Activated CD8-positive, alpha-beta T cell treated with anti-CD3 and anti-CD28 coated beads for 36 hours (primary cell): ENCODE measurements at places on chromosomes 7 and 10. TPM values are rescaled to one million over a fixed set of nuclear protein-coding genes. Genes with fewer than 3 reads are reported as not detected.

DNA sequence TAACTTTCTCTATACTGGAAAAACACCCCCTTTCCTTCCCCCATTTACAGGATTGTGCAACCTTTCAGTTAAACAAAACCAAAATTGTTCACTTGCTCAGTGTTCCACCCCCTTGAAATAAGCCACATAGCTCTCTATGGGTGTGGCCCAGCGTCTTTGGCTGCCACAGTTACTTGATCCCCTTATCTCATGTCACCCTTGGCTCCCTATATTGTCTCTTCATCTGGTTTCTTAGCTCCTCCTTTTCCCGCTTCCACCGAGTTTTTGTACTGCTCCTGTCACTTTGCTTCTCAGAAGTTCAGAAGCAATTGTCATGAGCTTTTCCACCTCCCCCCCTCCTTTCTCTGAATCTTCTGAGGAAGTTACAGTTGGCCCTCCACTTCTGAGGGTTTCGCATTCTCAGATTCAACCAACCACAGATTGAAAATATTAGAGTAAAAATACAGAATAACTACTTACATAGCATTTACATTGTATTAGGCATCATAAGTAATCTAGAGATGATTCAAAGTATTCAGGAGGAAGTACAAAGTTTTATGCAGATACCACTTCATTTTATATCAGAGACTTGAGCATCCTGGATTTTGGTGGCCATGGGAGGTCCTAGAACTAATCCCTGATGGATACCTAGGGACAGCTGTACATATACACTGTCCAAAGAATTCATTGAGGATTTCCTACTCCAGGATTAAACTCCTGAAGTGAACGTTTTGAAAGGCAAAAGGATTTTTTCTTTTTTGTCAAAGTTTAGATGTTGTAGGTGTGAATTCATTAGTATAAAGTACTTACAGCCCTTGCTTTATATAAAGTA is 60.4 kb downstream of the ADD3 start:
- DNase-seq: peak; percentile 72

- no peak for DNase-seq
Observed at GRCh38 chr7:29866490-29866930, 60.2 kb downstream of the WIPF3 start.

DNA sequence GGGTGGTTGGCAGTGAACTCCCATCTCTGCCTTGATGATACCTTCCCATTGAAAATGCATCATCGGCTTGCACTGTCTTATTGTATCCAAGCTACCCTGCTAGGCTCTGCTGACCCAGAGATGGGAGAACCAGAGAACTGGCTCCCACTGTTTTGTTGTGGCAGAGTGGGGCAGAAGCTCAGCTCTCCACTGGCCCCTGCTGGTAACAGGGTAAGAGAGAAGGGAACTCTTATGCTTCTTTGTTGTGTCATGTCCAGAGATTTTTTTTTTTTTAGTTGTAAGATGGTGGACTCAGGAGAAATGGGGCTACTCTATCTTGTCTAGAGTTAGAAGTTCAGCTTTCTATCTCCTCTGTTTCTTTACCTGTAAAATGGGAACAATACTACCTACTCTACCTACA is 100.5 kb upstream of the SDK1 start:
- peak; percentile 51 for DNase-seq

GRCh38 chr10:91137822-91138221 is 82.6 kb upstream of the PCGF5 start:
- no peak for DNase-seq

DNA sequence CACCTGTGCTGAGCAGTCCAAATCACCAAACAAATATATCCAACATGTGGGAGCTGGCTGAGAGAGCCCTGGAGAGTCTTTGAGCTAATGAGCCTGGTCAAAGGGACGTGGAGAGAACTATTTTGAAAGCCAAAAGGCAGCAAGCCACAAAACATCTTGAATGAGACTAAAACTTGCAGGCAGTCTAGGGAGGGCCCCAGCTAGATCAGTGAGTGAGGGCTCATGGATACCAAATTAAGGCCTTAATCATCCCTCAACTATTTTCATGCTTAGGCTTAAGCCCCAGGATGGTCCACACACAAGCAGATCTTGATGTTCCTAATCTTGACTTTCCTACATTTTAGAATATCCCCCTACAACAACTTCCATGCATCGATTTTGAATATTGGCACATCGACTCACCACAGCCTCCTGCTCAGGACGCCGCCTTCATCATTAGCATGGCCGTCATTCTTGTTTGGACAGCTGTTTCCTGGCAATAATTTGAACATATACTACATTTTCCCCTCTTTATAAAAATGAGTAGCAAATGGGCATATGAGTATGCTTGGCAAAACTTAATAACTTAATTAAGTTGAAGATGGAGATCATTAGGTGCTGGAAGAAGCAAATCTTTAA is 86.9 kb upstream of the ADAM12 start:
- no peak for DNase-seq

The FAM25G gene
- total RNA-seq: not detected

The ABCB4 gene
- 0.14 TPM for total RNA-seq

DNA sequence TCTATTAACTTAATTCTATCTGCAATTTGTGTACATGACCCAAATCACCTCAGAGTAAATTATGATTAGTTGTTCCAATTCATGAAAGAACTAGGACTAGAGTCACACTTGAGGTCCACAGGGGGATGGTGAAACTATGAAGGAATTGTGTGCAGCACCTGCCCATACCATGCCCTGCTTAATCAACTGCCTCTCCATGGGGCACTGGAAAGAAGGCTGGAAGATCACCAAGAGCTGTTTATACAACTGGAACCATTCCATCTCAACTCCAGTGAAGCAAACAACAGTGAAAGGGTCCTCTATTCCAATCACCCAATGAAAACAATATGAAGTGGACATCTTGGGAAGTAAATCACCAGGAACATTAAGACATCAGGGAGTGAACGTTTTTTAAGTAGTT is 98.7 kb upstream of the SEMA3D start:
- DNase-seq: no peak

DNA sequence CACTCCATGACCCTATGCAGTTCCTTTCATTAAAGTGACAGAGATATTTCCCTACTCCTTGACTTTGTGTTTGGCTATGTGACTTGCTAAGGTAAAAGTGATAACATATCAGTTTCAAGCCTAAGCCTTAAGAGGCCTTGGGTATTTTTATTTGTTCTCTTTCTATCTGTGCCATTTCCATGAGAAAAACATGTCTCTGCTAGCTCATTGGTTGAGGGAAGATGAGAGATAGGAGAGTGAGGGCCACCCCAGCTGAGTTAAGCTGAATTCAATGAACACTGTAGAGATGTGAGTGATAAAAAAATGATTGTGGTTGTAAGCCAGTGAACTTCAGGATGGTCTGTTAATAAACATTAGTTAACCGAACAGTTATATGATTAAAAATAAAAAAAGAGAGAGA is 13.4 kb downstream of the TASOR2 start:
- DNase-seq: no peak

DNA sequence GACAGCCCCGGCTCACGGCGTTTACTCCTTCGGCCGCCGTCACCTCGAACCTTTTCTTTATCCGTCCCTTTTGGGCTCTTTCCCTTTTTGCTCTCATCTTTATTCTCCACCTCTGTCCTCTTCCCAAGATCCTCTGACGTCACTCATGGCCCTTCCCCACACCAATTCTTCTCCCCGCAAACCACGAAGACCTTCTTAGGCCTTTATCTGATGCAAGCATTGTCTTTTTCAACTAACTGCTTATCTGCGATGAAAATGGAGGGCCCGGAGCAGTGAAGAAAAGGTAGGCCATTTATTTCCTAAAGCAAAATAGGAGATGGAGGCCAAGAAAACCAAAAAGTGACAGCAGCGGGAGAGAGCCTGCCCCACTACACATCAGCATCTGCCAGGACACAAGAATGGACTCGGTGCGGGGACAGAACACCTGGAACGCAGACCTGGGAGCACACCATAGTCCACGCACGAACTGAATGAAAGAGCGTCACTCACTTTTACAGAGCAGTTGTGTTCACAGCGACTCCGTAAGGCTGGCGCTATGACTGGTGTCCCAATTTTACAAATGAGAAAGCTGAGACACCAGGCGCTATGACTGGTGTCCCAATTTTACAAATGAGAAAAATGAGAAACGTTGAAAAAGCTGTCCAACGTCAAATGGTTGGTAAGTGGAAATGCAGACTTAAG is 45.3 kb downstream of the ZNF777 start:
- no peak for DNase-seq

The CAMK2B gene
- total RNA-seq: 0.97 TPM

- DNase-seq: no peak
Observed at GRCh38 chr7:157983502-157984422, 603.9 kb downstream of the PTPRN2 start.

DNA sequence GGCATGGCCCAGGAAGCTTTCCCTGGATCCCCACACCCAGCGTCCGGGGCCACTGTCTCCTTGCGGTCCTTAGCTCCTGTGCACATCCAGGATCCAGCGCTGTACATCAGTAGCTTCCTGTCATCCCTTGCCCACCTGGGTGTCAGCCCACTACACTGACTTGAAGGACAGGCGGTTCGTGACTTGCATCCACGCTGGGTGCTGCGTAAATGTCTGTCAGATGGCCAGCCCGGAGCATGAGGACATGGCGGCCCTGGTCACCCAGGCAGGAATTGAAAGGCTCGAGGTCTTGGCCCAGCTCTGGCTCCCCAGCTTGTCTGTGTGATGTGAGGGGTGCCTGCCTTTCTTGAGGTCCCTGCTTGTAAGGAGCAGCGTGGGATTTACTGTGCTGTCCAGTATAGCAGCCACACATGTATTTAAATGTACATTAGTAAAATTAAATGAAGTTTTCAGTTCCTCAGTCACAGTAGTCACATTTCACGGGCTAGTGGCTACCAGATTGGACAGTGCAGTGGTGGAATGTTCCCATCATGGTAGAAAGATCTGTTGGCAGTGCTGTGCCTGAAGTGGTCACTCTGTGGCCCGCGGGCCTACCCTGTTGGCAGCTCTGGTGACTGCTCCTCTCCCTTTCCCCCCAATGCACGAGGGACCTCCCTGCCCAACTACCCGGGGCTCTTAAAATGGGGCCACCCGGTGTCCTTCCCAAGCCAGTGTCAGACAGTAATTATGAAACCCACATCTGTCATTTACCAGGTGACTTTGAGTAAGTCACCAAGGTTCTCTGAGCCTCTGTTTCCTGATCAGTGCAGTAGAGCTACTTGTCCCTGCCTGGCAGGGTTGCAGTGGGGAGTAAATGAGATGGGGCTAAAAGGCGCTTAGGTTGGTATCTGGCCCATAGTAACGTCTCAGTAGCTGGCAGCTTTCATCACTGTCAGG is 97.8 kb upstream of the PPIF start:
- DNase-seq: peak; percentile 55

DNA sequence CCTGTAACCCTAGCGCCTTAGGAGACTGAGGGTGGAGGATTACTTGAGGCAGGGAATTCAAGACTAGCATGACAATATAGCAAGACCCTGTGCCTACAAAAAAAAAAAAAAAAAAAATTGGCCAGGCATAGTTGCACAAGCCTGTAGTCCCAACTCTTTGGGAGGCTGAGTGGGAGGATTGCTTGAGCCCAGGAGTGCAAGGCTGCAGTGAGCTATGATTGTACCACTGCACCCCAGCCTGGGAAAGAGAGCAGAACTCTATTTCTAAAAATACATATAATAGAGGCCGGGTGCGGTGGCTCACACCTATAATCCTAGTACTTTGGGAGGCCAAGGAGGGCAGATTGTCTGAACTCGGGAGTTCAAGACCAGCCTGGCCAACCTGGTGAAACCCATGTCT is 10.2 kb upstream of the SORBS1 start:
- no peak for DNase-seq

DNA sequence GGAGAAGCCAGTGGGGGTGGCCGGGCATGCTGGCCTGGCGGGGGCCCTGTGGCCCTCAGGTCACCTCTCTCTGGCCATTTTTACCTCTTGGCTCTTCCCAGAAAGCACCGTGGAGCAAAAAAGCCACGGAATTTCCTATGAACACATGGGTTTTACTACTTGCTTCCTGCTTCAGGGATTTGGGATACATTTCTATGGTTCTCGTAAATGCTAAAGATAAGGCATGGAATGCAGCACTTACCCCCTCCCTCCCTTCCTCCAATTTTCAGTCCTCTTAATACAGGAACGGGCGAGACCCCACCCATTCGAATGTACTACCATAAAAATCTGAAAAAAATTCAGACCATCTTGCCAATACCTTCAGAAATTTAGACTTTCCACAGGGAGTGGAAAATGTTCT is 279.7 kb downstream of the ARHGAP12 start:
- DNase-seq: no peak

DNA sequence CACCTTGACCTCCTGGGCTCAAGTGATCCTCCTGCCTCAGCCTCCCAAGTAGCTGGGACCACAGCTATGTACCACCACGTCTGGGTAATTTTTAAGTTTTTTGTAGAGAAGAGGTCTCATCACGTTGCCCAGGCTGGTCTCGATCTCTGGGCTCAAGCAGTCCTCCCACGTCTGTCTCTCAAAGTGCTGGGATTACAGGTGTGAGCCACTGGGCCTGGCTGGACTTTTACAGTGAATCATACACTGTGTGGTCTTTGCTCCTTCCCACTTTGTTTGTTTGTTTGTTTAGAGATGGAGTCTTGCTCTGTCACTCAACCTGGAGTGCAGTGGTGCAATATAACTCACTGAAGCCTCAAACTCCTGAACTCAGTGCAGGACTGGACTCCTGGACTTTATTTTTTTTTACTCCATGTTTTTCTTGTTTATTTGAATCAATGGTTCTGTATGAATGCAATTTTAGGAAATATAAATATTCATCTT is 12.5 kb downstream of the PPIA start:
- DNase-seq: no peak

DNA sequence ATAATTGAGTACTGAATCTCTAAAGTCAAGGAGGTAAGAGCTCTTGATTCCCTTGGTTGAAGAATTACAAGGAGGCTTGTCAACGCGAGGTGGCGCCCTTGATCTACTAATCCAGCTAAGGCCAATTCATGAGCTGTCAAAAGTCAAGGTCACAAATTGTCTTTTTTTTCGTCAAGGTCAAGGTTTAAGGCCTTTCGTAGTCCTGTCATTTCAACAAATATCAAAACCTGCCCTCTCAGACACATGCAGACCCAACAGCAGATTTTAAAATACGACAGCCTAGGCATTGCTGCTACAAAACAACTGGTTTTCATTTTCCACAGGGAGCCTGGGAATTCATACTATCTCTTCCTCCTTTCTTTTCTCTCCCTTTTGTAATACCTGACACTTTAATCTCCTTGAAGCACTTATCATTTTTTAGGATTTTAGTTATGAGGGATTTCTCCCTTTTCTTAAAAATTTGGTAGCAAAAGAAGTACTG is 3.6 kb downstream of the HOXA13 start:
- peak; percentile 94 for DNase-seq

DNA sequence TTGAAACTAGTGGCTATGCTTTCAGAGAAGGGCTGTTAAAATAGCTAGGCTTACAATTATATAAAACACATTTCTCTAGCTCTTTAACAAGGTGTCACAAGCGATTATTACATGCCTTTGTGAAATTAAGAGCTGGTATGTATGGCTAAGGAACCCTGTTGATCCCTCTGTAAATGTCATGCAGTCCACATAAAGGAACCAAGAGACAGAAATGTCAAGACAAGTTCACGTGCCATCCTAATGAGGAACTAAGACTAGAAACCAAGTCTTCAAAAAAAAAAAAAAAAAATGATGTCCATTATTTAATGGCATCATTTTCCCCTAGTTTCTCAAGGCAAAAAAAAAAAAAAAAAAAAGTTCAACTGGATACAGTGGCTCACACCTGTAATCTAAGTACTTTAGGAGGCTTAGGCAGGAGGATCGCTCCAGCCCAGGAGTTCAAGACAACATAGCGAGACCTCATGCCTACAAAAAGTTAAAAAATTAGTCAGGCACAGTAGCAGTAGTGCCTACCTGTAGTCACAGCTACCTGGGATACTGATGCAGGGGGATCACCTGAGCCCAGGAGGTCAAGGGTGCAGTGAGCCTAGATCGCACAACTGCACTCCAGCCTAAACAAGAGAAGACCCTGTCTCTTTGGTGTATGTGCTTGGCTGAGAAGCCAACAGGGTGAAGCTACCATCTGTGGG is 63.4 kb downstream of the SRPK2 start:
- DNase-seq: no peak
